ENCODE measurements at places on chromosomes 6 and 20.
A peak's percentile ranks its signal among the peaks of the same experiment; 100 is the strongest.

- no peak for DNase-seq
Measured at GRCh38 chr6:135202836-135203235, 21.7 kb downstream of the MYB start.

GRCh38 chr6:142331075-142331551, 29.3 kb downstream of the ADGRG6 start:
- DNase-seq = peak; percentile 32

GRCh38 chr20:33859157-33859695, 48.1 kb downstream of the CHMP4B start:
- DNase-seq = no peak

DNA sequence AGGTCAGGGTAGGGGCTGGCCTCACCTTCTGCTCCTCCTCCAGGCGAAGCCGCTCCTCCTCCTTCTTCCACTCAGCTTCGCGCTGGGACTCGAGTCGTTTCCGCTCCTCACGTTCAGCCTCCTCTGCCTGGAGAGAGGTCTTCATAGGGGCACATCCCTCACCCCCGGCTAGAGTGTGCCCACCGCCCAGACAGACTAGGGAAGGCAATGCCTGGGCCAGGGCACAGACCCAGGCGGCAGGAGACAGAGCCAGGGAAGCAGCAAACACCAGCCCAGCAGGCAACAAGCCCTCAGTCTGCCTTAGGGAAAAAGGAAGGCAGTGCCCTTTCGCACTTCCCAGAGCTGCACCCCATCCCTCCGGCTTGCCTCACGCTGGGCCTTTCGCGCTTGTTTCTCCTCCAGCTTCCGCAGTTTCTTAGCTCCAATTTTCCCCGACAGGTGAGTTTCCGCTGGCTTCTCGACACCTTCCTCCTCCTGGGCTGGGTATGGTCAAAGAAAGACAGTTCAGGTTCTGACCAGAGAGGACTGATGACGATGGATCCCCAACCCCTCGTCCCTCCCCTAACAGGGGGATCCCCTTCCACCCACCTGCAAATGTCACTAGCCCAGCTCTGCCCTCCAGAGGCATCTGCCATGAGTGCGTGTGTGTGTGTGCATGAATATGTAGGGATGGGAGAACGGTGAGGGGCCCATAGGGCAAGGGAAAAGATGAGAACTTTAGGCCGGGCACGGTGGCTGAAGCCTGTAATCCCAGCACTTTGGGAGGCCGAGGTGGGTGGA, 4.3 kb downstream of the DDRGK1 start:
- no peak for DNase-seq

- no peak for DNase-seq
Measured at GRCh38 chr6:9126878-9127560, 691.7 kb upstream of the SLC35B3 start.

GRCh38 chr6:41936073-41936837, 5.4 kb downstream of the CCND3 start:
- DNase-seq = peak; percentile 82

- no peak for DNase-seq
Measured at GRCh38 chr20:2303673-2304072, 7.9 kb downstream of the TGM3 start.

- DNase-seq = no peak
Measured at GRCh38 chr6:12621754-12622153, 94.8 kb upstream of the PHACTR1 start.

GRCh38 chr6:3803627-3804468, 45.3 kb upstream of the FAM50B start:
- DNase-seq = peak; percentile 92

DNA sequence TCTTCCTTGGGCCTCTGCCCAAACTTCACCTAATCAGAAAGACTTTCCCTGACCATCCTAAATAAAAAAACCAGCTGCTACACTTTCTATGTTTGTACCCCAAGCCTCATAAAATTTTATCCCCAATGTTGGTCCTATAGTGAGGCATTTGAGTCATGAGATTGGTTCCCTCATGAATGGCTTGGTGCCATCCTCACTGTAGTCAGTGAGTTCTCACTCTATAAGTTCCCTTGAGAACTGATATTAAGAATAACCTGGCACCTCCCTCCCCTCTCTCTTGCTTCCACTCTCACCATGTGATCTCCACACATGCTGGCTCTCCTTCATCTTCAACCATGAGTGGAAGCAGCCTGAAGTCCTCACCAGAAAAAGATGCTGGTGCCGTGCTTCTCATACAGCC, 316.9 kb upstream of the PRDM1 start:
- DNase-seq = no peak

GRCh38 chr6:29814379-29815117, 13.1 kb upstream of the HLA-G start:
- no peak for DNase-seq

DNA sequence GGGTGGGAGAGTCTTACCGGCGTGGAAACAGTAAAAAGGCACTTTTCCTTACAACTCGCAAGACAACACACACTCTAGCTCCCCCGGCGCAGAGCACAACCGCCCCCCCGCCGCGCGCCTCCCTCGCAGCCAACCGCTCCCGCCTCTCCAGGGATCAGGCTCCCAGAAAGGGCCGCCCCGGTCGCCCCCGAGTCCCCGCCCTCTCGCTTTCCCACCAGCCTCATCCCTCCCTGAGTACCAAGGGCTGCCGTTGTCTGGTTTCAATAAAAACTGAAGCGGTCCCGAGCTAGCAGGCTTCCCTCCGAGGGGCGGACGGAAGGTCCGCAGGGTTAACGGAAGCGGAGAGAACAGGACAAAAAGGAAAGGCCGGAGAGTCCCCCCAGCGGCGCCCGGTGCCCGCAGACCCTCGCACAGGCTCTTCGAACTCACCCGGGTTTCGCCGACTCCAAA, 804 bp downstream of the ELOVL5 start:
- DNase-seq = no peak

DNA sequence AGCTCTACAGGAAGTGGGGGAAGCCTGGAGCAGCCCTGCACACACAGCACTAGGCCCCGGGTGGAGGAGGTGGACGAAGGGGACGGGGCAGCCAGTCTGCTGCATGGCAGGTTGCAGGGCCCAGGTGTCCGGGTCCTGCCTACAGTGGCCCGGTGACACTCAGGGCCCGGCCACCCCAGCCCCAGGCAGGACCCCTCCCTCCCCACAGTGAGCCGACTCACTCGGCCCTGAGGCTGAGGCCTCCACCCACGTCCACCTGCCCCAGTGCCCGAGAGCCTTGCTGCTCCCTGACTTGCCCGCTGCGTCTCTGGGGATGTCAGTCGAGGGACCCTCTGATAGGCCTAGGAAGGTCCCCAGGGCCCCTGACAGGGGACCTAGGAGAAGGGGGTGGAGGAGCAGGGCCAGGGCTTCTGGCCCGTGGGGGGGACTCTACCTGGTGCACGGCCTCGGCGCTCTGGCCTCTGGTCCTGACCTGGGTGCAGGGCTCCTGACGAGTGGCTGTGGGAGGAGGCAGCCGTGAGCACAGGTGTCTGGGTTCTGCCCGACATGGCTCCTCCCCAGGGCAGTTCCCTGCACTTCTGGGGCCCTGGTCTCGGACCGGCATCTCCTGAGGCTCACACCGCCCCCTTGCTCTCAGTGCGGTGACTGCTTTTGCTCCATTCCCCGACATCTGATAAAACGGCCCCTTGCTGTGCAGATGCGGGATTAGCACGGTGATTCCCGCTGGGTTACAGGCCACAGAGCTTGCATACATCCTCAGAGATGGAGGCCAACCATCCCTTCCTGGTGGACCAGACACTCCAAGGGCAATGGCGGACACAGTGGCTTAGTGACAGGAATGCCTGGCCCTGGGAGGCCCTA, 20.1 kb downstream of the FRMD1 start:
- DNase-seq = no peak

Measured in GM04504 (cell line).